ENCODE measurements at places on chromosomes 2 and 18. TPM values are rescaled to one million over a fixed set of nuclear protein-coding genes. Genes with fewer than 3 reads are reported as not detected.

NT5DC4 gene
- not detected for polyA plus RNA-seq

PLCD4 gene
- 13.9 TPM for polyA plus RNA-seq

SLC5A7 gene
- not detected for polyA plus RNA-seq

GTF2A1L gene
- not detected for polyA plus RNA-seq

IL1RN gene
- polyA plus RNA-seq, result not detected

HOXD8 gene
- polyA plus RNA-seq, result not detected

GKN2 gene
- not detected for polyA plus RNA-seq

LRRC30 gene
- not detected for polyA plus RNA-seq

DSG4 gene
- not detected for polyA plus RNA-seq

Measured in Purkinje cell (primary cell).